Naive thymus-derived CD4-positive, alpha-beta T cell (primary cell): ENCODE measurements at places on chromosomes 11 and 22. TPM values are rescaled to one million over a fixed set of nuclear protein-coding genes. Genes with fewer than 3 reads are reported as not detected.

DNA sequence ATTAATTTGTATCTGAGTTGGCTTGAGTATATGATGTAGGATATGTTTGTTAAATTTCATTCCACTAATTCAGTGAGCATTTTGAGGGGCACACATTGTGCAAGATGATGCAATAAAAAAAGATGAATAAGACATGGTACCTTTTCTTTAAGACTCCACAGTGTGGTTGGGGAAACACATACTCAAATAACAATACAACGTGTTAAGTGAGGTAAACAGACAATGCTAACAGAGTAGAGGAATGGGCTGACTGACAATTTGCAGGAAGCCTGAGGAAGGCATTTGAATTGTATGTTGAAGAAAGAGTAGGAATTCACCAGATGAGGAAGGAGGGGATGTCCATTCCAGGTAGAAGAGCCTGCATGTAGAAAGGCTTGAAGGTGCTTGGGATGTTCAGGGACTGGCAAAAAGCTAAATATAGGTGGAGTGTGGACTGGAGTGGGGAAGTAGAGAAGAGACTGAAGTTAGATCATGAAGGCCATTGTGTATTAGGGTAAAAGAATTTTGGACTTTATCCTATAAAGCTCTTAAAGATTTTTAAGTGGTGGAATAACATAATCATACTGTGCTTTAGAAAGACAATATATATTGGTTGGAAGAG lies 6.8 kb downstream of the RNF169 start:
- DNase-seq: no peak

GRCh38 chr11:1784761-1785650 lies 21.3 kb upstream of the CTSD start:
- DNase-seq: no peak

GRCh38 chr11:92828556-92828955 lies 140.9 kb upstream of the MTNR1B start:
- DNase-seq: no peak

DNA sequence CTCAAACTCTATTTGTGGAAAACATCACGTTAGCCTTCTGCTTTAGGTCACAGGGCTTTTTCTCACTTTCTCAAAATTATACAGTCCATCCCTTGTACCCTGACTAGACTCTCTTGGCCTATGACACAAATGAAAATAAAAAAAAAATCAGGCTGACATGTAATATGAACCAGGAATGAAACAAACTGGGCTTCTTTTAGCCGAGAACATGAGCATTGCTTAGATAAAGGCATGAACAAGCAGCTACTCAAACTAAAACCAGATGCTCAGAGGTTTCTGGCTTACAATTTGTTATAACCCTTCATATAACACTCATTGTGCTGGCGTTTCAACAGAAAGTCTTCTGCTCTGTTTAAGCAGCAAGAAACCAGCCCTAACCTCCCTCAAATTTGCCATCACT lies 265.5 kb upstream of the NARS2 start:
- DNase-seq: no peak

DNA sequence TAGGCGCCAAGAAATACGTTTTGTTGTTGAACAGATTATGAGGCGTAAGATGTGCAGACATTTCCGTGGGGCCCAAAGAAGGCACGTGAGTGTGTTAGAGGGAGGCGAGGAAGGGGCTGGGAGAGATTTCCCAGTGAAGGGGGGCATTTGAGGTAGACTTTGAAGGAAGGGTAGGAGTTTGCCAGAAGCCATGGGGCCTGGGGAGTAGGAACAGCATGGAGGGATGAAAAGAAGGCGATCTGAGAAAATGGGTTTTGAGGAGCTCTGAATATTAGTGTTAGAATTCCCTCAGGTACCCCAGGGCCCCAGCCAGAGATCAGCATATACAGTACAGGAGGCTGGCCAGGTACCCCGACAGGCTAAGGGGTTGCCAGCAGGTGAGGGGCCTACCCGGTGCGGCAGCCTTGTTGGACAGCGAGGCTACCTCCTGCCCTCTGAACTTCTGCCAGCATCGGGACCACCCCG lies 414 bp upstream of the MIEF1 start:
- DNase-seq: no peak

Gene MYOD1
- total RNA-seq: not detected

Gene ST13
- 247 TPM for total RNA-seq

Gene HIC2
- total RNA-seq: 4.4 and 4.5 TPM in 2 replicates

Gene ST14
- total RNA-seq: not detected in 2 replicates

Gene CHKB
- total RNA-seq: 214 TPM
